Mesenteric fat pad (tissue), 1 donor: ENCODE measurements at places on chromosomes 2 and 18. TPM values are rescaled to one million over a fixed set of nuclear protein-coding genes. Genes with fewer than 3 reads are reported as not detected.

VAMP8 gene
- 73.3 TPM for total RNA-seq

ARHGAP15 gene
- 11.6 TPM for total RNA-seq

DUSP2 gene
- 6.1 TPM for total RNA-seq

C2orf78 gene
- not detected for total RNA-seq

GKN2 gene
- not detected for total RNA-seq

LOXL3 gene
- 8.2 TPM for total RNA-seq

PIEZO2 gene
- 3.1 TPM for total RNA-seq

GPBAR1 gene
- total RNA-seq: 34.8 TPM

AQP12B gene
- total RNA-seq: not detected

SPP2 gene
- not detected for total RNA-seq

SKOR2 gene
- not detected for total RNA-seq

IL18RAP gene
- 13.8 TPM for total RNA-seq

RFX8 gene
- 0.16 TPM for total RNA-seq

SERPINB12 gene
- not detected for total RNA-seq

DHX57 gene
- 12.0 TPM for total RNA-seq

TUBB8B gene
- total RNA-seq: not detected

CXCR1 gene
- 7.2 TPM for total RNA-seq

DPYSL5 gene
- total RNA-seq: not detected

TMEM214 gene
- total RNA-seq: 148 TPM

ARL5A gene
- total RNA-seq: 50.6 TPM

RPL37A gene
- total RNA-seq: 1,983 TPM

ATP6V1B1 gene
- total RNA-seq: 2.4 TPM

PRSS56 gene
- not detected for total RNA-seq

LYPD1 gene
- total RNA-seq: 0.32 TPM

STK17B gene
- total RNA-seq: 67.7 TPM

CD207 gene
- total RNA-seq: 0.29 TPM

NEB gene
- total RNA-seq: 0.64 TPM

PNPT1 gene
- total RNA-seq: 22.8 TPM

PASK gene
- total RNA-seq: 6.4 TPM

UPP2 gene
- total RNA-seq: not detected

HOXD12 gene
- not detected for total RNA-seq

ABCG5 gene
- total RNA-seq: not detected
